ENCODE measurements at places on chromosomes 1 and 21.

DNA sequence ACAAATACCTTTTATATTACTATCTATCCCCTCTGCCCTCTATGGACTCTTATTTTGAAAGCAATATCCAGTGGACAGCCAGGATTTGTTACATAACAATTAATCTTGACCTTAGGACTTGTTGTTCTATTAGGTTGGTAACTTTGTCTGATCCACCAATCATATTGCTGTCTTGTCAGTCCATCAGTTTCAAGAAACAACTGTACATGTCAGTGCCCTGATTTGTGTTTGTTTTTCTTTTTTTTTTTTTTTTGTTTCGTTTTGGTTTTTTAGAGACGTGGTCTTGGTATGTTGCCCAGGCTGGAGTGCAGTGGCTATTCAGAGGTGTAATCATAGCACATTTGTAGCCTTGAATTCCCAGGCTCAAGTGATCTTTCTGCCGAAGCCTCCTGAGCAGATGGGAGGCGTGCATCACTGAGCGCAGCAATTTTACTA lies 1.5 kb upstream of the SCP2 start:
- DNase-seq: no peak

GRCh38 chr1:24693827-24694379 lies 50.8 kb downstream of the SRRM1 start:
- no peak for DNase-seq

GRCh38 chr1:93440706-93441105 lies 7.2 kb upstream of the FNBP1L start:
- no peak for DNase-seq

DNA sequence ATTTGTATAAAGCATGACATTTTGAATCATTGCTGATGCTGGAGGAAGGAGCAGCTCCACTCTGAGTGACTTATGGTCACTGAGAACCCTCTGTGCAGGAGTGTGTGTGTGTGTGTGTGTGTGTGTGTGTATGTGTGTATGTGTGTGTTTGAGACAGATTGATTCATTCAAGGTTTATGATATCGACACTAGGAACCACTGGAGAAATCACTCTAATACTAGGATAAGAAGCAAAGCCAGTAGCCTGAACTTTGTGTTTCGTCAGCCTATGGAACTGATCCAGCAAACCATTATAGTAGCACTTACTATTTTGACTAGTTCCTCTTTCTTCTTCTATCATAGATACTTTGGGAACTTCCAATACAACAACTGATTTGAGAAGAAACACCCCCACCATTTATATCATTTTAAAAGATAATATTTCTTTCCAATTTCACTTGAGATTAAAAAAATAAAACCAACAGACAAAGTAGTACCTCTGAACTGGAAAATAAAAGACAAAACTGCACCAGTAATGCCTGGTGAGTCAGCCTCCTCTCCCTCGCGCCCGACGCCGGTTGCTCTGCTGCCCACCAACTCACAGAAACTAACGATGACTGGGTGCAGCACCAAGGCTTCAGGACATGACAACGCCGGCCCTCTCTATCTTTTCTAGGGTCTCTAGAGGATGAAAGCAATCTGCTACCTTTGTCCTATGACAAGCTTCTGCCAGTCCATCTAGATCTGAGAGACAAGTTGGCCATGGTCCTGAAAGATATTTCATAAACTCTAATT lies 20.9 kb downstream of the SLAMF1 start:
- DNase-seq: peak; percentile 65

- no peak for DNase-seq
These were observed 5.1 kb downstream of the KRTAP22-1 start for GRCh38 chr21:30605968-30606367.

- DNase-seq: no peak
These were observed 1.5 kb upstream of the CRABP2 start for GRCh38 chr1:156706657-156707416.

DNA sequence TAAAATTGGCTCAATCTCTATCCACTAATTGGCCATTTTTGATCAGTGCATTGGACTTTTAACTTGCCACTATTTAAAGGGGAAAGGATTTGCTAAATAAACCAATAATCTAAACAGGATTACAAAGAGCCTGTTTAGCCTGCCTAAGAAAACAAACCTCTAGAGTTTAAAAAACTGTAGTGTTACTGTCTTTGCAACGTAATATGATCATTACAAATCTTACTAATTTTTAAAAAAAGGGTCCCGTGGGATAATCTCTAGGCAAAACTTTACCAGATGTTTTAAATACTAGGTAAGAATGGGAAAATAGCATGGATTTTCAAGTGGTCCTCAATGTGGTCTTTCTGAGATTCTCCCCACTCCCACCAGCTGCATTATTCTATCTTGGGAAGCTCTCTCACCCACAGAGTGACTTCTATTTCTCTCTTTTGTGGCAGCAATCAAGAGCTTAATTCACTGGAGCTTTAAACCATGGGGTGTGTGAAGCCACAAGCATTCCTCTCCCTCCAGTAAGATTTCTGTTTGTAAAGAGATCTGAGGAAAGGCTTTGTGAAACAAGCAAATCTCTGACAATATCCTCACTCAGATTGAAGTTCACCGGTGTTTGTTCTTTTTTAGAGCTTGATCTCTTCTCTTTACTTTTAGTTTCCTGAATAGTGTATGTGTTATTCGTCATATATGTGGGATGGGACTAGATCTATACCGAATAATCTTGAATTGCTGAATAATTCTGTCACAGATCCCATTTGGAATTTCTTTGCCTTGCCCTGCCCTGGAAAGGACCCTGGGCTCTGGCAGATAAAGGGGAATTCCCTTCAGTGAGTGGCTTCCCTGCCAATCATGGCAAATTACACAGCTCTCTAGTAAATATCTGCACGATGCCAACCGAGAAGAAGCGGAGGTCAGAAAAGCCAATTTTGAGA lies 132.2 kb downstream of the TLR5 start:
- no peak for DNase-seq

DNA sequence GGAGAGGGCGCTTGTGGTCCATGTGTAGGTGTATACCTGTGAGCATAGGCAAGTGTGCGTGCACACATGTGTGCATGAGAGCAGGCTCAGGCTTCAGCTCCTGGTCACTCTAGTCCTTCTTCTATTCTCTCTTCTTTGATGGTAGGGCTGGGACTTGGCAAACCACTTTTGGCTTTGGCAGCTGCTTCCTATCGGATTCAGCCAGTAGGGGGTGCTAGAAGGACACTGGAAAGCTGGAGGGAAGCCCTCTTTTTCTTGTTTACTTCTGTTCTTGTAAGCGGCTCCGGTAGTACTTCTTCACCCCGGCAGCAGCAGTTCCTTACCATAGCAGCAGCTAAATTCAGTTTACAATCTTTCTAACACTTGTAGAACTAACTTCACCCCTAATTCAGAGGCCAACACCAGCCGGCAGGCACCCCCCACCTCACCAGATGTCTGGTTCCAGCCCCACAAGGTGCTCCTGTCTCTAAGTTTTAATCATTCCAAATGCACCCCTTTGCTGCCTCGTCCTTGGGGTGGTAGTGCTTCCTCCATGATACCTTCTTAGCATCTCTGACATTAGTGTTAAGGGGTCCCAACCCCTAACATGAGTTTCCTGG lies 25.1 kb downstream of the NENF start:
- DNase-seq: peak; percentile 85

- peak; percentile 24 for DNase-seq
These were observed 55.3 kb upstream of the EIF4G3 start for GRCh38 chr1:21232044-21232443.

GRCh38 chr1:67227196-67227595 lies 60.9 kb downstream of the IL23R start:
- DNase-seq: no peak

GRCh38 chr1:65027666-65028358 lies 61.5 kb upstream of the JAK1 start:
- no peak for DNase-seq

DNA sequence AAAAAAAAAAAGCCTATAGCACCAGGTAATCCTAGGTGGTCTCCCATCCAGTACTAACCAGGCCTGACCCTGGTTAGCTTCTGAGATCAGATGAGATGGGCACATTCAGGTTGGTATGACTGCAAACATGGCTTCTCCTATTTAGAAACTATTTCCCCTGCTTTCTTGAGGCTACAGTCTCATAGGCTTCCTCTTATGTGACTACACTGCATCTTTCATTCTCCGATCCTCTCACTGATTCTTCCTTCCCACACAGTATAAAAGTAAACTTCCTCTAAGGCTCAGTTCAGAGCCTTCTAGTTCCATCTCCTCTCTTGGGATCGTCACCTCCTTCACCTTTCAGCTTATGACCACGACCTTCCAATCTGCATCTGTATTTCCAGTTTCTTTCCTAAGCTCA lies 30.4 kb upstream of the RNF2 start:
- DNase-seq: no peak

DNA sequence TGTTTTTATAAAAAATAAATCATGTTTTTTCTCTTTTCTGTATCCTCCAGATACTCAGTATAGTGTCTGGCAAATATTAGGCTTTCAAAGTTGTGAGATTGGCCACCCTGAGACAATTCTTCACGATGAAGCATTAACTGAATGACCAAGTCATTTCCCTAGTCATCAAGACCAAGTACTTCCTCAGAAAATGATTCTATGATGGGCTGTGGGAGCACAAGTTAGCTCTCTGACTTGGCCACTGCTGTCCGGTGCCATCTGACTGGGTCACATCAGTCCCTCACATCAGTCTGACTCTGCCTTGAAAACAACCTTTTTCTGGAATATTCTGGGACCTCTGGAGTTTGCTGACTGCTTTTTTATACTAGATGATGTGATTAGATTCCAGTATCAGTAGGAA lies 13.5 kb upstream of the YRDC start:
- DNase-seq: no peak

- DNase-seq: no peak
These were observed 19.1 kb downstream of the TMEM51 start for GRCh38 chr1:15172405-15173259.

DNA sequence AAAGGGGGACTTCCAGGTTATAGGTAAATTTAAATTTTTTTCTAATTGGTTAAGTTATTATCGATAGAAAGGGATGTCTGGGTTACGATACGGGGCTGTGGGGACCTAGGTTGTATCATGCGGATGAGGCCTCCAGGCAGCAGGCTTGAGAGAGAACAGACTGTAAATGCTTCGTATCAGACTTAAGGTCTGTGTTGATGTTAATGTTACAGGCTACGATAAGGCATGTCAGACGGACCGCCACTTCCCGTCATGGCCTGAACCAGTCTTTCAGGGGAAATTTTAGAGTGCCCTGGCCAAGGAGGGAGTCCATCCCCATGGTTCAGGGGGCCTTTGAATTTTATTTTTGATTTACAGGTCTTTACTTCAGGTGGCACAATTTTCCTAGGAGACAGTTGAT lies 16.7 kb downstream of the ABCG1 start:
- no peak for DNase-seq

DNA sequence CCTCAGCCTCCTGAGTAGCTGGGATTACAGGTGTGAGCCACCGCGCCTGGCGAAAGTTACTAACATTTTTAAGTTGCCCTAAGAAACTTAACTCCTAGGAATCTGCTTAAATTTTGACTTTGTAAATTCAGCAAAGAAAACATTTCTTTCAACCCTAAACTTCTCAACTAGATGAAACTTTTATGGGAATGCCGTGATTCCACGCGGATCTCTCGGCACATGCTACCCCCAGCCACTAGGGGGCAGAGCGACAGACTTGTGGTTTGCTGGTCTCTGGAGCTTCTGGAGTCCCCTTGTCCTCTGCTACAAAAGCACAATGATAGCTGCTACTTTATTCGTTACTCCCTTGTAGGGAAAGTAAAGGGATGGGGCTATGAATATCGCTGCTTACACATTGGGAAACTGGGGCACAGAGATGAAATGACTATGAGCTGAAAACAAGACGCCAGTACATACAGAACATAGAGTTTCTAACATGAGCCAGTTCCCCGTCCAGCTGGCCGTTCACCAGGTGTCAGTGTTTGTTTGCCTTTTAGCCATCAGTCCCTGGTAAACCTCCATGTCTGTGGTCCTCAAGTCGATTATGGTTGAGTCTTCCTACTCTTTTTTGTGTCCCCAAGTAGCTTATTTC lies 114.7 kb downstream of the PBX1 start:
- no peak for DNase-seq

DNA sequence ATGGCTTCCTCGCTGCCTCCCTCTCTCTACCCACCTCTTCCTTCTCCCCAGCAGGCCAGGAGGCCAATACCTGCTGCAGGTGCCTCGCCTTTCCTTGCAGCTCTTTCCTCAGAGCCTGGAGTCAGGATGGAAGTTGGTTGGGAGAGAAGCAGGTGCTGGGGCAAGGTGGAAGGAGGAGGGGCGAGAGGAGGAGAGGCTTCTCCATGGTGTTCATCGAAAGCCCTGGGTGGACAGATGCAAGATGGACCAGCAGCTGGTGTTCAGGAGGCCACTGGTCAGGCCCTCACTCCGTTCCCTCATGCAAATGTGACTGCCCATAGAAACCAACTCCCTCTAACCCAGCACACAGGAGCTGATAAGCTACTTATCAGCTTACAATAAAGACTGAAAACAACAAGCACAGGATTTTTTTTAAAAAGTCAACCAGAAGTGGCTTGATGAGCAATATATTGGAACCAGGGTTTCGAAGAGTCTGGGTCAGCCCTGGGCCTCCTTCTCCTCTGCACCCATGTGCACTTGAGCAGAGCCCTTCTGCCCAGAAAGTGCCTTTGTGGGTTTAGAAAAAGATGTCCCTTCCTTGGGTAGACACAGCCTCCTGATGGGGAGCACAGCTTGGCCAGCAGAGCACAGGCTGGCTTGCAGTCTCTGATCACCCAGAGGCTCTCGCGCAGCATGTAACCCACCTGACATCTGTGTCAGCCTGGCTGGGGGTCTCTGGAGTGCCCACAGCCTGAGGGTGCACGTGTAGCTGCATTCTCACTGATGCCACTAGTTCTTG lies 16.6 kb upstream of the GSTM4 start:
- DNase-seq: no peak

GRCh38 chr1:241615043-241615974 lies 24.9 kb downstream of the CHML start:
- no peak for DNase-seq

DNA sequence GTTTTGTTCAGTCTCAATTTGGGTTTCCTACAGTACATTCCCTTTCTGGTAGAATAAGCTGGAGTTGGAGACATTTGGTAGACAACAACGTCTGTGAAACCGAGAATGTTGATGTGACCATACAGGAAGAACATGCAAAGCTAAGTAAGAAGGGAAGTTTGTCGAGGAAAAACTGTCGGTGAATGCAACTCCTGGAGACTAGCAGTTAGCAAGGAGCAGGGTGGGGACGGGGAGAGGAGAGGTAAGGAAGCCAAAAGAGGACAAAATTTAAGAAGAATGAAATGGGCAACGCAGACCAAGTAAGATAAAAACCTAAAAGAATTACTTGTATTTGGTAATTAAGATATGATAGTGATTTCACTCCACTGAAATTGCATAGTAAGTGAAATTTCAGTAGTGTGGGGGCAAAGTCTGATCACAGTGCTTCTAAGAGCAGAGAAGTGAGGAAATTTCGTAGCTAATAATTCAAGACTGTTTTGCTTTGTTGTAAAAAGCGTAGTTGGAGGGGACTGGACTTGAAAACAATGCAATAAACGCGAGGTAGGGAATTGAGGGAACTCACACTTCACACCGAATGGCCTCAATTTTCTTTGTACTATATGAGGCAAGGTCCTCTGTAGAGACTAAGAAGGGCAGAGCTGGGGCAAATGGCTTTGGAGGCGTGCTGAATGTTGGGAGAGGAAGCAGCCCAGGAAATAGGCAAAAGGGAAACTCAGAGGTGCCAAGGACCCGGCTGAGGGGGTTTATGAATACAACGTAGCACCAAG lies 787 bp upstream of the GIPC2 start:
- no peak for DNase-seq
